BE2C (cell line): ENCODE measurements at places on chromosomes 4 and X.

DNA sequence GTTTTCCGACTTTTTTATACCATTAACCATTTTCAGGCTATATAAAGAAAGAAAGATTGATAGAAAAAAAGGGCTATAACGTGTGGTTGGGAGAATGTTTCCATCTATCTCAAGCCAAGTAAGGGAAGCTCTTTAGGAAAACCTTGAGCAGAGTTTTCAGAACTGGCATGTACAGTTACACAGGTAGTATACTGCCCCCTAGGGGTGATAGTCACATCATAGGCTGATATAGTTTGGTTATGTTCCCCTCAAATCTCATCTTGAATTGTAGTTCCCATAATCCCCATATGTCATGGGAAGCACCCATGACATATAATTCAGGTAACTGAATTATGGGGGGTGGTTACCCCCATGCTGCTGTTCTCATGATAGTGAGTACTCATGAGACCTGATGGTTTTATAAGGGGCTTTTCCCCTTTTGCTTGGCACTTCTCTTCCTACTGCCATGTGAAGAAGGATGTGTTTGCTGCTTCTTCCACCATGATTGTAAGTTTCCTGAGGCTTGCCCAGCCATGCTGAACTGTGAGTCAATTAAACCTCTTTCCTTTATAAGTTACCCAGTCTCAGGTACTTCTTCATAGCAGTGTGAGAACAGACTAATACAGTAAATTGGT, 186.8 kb downstream of the TMA16 start:
- DNase-seq, result peak; percentile 23

- no peak for DNase-seq
Observed at GRCh38 chr4:156781852-156782251, 189.7 kb downstream of the PDGFC start.

DNA sequence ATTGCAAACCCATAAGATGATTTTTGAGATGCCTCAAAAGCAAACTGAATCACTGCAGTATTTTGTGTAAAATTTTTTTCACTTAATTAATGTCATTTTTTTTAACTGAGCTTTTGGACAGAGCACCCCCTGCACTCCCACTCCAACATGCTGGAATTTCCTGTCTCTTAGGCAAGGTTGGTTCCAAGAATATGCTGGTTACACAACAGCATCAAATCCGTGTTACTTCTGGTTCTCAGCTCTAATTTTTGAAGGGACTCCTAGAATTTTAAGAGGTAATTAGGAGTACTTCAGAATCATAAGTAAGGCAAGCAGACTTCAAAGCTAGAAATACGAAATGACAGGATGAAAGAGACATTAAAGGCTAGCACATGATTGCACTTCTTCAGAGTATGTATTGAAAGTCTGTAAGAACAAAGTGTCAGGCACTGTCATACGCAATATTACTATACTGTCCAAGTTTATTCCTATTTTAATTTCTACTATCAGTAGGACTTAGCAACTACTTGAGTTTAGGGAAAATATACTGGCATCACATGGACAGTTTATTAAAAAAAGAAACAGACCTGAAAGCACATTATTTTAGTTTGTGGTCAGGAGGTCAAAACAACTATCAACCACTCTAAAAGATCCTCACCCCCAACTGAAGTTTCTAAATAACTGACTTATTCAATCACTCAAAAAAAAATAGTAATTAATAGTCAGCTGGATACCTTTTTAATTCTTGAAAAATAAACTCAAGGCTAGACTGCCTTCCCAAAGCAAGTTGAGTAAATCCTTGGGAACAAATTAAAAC, 1.6 kb upstream of the JCHAIN start:
- no peak for DNase-seq

GRCh38 chr4:81180916-81181315, 34.1 kb downstream of the PRKG2 start:
- DNase-seq, result no peak

DNA sequence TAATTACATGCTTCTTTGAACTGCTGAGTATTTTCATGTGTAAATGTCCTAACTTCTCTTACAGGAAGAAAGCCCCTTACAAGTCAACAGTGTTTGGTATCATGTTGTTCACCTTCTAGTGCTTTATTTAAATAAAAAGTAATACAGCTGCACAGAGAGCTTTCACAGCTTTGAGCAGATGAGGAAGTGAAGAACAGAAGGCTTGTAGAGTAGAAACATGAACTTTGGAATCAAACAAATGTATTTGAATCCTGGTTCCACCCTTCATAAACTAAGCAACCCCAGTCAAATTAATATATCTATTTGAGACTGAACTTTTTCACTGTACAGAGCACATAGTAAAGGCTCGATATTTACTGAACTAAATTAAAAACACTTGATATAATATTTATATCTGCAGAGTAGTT, 120.5 kb downstream of the CAMK2D start:
- no peak for DNase-seq

DNA sequence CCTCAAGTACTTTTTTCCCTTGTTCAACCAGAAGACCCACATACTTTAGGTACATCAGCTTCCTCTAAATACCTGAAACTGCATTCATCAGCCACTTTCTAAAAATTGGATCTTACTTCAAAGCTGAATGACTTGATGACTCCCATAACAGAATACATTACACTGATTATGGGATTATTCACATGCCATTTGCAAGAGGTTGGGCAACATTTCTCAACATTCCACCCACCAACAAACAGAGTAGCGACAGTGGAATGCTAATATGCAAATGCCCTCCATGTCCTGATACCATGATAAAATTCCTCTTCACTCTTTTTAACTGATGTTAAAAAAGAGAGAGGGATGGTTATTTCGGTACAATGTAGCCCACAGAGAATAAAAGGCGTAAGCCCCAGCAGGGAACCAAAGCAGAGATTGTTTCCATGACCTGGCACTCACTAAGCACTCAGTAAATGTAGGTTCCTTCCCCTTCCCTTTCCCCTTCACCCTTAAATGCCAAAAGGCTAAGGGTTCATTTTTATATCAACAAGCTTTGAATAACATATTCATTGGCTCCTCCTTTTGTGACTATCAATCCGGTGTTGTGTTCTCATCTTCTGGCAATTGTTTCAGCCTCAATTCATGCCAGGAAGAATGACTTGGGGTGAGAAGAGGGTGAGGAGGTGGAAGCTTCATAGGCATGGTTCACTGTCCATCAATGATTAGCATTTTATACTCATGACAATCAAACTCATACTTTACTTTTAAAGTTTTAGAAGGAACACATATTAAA, 317.2 kb downstream of the DHX15 start:
- no peak for DNase-seq

DNA sequence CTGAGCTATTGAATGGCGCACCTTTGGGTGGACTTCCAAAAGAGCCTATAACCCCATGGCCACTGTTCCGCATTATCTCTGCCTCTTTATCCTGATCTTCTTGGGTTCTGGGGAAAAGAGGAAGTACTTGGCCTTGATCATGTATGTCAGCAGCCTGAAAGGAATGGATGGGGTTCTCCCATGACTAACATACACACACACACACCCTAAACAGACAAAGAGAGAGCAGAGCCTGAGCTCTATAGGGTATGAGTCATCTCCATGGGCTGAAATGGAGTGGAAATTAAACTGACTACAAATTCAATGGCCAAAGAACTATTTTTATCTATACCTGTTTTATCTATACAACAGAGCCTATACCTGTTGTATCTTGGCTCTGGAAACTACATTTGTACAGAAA, 141.5 kb upstream of the MTMR8 start:
- DNase-seq, result no peak
